Stomach (tissue), 19 donors: ENCODE measurements at places on chromosomes 16 and 17. TPM values are rescaled to one million over a fixed set of nuclear protein-coding genes. Genes with fewer than 3 reads are reported as not detected.

The GRAPL gene
- total RNA-seq, result not detected

The KRT39 gene
- not detected for total RNA-seq

The NFE2L1 gene
- total RNA-seq, result 160 TPM

The ITGB3 gene
- not detected for total RNA-seq

The NDRG4 gene
- 20.1 TPM for total RNA-seq

The MMD gene
- total RNA-seq, result 25.0 TPM

The TNFRSF17 gene
- total RNA-seq, result not detected

The CHRNB1 gene
- total RNA-seq, result 1.8 TPM

The CD19 gene
- total RNA-seq, result not detected

DNA sequence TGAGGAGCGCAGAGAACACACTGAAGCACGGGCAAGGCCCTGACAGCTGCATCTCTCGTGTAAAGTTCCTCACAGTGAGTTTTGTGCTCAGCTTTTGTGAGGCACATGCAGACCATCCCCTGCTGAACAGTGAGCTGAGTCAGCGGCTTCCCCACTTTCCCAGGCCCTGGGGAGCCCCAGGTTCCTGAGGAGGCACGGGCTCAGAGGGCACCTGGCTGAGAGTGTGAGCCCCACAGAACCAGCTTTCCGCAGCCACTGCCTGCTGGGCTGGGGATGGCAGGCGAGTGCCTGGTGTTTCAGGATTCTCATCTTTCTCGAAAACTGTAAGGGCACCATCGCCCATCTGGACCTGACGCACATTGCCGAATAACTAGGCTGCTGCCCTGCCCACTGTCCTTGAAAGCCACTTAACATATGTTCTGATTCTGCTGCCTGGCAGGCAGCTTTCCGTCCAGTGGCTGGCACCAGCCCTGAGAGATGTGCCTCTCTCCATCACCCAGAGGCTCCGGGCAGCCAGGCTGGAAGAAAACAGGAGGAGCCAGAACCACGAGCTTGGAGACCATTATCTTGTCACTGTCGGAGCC, 266.7 kb upstream of the FOXF1 start:
- H3K27ac ChIP-seq, result no peak overlapping the region
- no peak for DNase-seq
- no peaks in the 10 kb centered on the region for H3K36me3 ChIP-seq
- H3K27me3 ChIP-seq, result no peaks in the 10 kb centered on the region
- no peak overlapping the region for H3K4me3 ChIP-seq
- peaks cover 5% of the 10 kb centered on the region for H3K4me1 ChIP-seq

DNA sequence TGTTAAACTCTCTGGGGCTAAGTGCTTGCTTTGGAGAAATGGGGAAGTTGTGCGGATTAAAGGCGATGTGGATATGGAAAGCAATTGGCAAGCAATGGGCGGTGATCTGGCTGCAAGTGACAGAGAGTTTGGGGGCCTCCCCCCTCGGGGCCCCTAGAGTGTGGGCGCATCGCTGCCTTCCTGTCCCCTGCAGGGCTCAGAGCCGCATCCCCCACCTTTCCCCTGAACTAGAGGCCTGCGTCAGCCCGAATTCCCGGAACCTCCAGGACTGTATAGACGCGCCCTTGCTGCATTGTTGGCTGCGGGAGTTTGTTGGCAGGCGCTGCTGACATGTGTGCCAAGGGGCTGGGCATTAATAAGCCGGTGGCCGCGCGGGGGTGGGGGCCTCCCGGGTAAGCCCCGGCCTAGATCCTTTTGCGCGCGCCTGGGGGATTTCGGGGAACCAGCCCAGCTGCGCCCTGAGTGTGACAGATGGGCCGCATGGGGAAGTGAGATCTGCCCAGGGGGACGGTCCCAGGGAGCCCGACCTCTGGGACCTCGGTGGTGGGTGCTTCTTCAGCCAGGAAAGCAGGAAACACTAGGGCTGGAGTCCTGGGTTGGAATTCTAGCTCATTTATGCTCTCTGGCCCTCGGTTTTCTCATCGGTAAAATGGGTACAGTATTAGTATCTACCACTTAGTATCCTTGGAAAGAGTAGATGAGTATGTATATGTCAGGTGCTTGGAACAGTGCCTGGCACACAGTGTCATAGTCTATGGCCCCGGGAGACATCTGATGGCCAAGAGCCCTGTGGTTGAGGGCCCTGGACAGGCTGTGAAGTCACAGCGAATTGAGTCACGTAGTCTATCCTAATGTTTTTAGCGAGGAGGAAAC, 1.0 kb downstream of the EEF2K start:
- DNase-seq, result peak; percentile 92
- no peaks in the 10 kb centered on the region for H3K27me3 ChIP-seq
- H3K27ac ChIP-seq, result peak overlapping the region; percentile 87
- peaks cover 61% of the 10 kb centered on the region for H3K4me1 ChIP-seq
- peaks cover 5% of the 10 kb centered on the region for H3K36me3 ChIP-seq
- H3K4me3 ChIP-seq, result peak overlapping the region; percentile 84

DNA sequence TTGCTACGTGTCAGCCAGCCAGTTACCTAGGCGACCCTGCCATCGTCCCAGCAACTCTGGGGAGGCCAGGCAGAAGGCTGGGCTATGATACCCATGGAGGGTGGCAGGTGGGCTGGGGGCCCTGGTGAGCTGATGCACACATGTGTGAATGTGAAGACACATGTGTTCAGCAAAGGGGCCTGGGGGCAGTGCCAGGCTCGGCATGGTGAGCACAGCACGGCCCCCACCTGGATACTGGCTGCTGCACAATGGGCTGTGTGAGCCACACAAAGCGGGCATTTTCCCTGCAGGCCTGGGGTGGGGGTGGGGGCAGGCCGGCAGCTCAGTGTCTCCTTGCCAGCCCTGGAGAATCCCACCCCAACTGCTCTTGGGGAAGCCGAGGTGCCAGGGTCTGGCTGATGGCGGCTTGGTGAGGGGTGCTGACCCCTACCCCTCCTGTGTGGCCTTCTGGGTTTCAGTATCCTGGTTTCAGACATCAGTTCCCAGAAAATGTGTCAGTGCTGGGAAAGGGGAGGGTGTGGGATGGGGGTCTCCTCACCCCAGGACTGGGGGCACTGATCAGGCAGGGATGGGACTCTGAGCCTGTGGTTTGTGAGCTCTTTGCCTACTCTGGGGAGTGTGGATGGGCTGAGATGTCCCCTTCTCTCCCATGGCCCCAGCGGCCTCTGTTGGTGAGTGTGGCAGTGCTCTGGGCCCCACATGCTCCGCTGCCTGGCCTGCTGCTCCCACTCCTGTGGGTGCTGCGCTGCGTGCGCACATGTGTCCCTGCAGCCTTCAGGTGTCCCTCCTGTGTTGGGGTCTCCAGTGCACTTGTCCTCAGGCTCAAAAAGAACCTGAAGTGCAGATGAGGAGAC, 5.1 kb downstream of the LLGL1 start:
- peaks cover 13% of the 10 kb centered on the region for H3K4me1 ChIP-seq
- peaks cover 40% of the 10 kb centered on the region for H3K36me3 ChIP-seq
- H3K4me3 ChIP-seq, result no peak overlapping the region
- H3K27me3 ChIP-seq, result no peaks in the 10 kb centered on the region
- no peak overlapping the region for H3K27ac ChIP-seq

DNA sequence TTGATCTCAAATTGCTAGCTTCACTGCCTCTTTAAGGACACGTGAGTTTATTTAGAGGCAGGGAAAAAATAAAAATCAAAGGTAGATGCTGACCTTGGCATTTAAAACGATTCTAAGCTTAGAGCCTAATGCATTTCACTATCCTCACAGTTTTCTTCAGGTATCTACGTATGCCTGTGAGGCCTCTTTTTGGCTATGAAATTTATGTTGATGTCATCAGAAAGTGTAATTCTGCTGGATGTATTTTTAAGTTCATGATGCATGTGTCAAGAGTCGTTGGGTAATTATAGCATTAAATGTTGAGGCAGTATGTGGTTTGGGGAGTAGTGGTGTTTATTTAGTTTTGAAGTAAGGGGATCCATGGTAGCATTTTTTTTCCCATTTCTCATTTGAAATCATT, 4.2 kb upstream of the KRTAP3-2 start:
- H3K4me1 ChIP-seq, result no peaks in the 10 kb centered on the region
- H3K27me3 ChIP-seq, result no peaks in the 10 kb centered on the region
- DNase-seq, result no peak

- H3K36me3 ChIP-seq, result peaks cover 24% of the 10 kb centered on the region
- H3K27me3 ChIP-seq, result no peaks in the 10 kb centered on the region
- H3K4me3 ChIP-seq, result peak overlapping the region; percentile 78
- H3K27ac ChIP-seq, result peak overlapping the region; percentile 98
Observed at GRCh38 chr17:7887038-7887481, 1.5 kb upstream of the CHD3 start.

DNA sequence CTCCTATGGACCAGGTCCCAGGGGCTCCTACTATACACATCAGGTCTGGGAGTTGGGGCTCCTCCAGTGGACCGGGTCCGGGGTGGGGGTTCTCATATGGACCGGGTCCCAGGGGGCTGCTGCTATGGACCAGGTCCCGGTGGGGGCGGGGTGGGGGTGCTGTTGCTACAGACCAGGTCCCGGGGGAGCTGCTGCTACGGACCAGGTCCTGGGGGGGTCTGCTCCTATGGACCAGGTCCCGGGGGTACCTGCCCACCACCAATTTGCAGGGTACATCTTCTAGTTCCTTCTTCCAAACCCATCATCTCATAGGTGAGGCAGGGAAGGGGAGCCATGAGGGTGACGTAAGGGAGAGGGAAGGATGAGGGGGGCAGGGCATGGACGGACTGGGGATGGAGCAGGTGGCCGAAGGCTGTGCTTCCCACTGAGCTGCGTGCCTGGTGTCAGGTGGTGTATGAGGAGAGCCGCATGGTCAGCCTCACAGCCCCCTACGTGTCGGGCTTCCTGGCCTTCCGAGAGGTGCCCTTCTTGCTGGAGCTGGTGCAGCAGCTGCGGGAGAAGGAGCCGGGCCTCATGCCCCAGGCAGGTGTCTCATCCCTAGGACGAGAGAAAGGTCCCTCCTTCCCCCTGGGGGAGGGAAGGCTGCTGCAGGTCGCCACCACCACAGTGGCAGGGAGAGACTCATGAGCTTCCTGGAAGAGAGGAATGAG, 6.6 kb downstream of the ENDOV start:
- H3K4me1 ChIP-seq, result peaks cover 19% of the 10 kb centered on the region
- no peak overlapping the region for H3K27ac ChIP-seq
- no peak overlapping the region for H3K4me3 ChIP-seq
- peak; percentile 6 for DNase-seq
- H3K27me3 ChIP-seq, result no peaks in the 10 kb centered on the region
- H3K36me3 ChIP-seq, result no peaks in the 10 kb centered on the region

- DNase-seq, result no peak
- H3K27me3 ChIP-seq, result no peaks in the 10 kb centered on the region
- H3K36me3 ChIP-seq, result no peaks in the 10 kb centered on the region
- no peaks in the 10 kb centered on the region for H3K4me1 ChIP-seq
Observed at GRCh38 chr17:72011561-72011960, 109.3 kb upstream of the SOX9 start.

DNA sequence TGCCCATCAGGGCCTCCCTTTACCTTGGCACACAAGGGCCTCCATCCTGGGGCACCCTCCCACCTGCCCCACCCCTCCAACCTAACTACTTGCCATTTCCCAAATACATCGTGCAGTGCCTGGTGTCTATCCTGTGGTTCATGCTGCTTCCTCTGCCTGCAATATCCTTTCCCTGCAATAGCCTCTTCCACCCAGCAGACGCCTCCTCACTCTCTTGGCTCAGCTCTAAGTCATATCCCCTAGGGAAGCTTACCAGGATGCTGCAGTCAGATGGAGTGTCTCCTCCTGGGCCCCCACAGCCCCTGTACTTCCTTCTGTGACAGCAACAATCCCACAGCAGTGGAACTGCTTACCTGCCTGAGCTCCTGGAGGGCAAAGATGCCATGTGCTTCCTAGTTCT, 36.7 kb downstream of the CCDC182 start:
- H3K4me1 ChIP-seq, result peaks cover 11% of the 10 kb centered on the region
- DNase-seq, result no peak
- H3K27ac ChIP-seq, result no peak overlapping the region
- H3K36me3 ChIP-seq, result no peaks in the 10 kb centered on the region

- no peaks in the 10 kb centered on the region for H3K4me1 ChIP-seq
- no peaks in the 10 kb centered on the region for H3K36me3 ChIP-seq
- DNase-seq, result no peak
- no peak overlapping the region for H3K27ac ChIP-seq
- peaks cover 13% of the 10 kb centered on the region for H3K27me3 ChIP-seq
Observed at GRCh38 chr16:49469311-49469670, 95.7 kb downstream of the C16orf78 start.

DNA sequence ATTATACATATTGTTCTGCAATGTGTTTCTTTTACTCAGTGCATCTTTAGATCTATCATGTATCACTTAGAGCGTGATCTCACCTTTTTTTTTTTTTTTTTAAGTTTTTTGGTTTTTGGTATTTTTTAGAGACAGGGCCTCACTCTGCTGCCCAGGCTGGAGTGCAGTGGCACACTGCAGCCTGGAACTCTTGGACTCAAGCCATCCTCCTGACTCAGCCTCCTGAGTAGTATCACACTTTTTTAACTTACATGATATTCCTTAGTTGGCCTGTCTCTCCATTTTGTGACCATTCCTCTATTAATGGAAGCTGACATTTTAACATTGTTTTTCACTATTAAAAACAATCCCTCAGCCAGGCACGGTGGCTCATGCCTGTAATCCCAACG, 4.7 kb upstream of the MPO start:
- DNase-seq, result no peak
- no peaks in the 10 kb centered on the region for H3K4me1 ChIP-seq
- H3K27ac ChIP-seq, result no peak overlapping the region
- peaks cover 54% of the 10 kb centered on the region for H3K27me3 ChIP-seq
- no peak overlapping the region for H3K4me3 ChIP-seq

DNA sequence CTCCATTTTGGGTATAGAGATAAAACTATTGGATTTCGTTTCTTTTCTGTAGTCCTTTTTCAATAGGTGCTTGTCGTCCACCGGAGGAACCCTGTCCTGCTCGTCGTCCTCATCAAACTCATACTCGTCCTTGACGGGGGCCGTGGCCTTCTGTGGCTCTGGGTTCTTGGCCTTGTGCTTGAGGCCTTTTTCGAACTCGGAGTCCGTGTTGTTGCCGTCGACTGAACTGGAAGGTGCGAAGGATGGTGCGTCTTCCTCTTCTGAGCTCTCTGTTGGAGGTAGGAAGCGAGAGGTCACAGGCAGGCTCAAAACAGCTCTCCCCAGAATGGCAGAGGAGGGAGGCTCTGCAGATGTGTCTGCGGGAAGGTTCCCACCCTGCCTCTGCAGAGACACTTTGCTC, 67.9 kb downstream of the ZNF778 start:
- H3K4me1 ChIP-seq, result no peaks in the 10 kb centered on the region
- H3K27ac ChIP-seq, result no peak overlapping the region

DNA sequence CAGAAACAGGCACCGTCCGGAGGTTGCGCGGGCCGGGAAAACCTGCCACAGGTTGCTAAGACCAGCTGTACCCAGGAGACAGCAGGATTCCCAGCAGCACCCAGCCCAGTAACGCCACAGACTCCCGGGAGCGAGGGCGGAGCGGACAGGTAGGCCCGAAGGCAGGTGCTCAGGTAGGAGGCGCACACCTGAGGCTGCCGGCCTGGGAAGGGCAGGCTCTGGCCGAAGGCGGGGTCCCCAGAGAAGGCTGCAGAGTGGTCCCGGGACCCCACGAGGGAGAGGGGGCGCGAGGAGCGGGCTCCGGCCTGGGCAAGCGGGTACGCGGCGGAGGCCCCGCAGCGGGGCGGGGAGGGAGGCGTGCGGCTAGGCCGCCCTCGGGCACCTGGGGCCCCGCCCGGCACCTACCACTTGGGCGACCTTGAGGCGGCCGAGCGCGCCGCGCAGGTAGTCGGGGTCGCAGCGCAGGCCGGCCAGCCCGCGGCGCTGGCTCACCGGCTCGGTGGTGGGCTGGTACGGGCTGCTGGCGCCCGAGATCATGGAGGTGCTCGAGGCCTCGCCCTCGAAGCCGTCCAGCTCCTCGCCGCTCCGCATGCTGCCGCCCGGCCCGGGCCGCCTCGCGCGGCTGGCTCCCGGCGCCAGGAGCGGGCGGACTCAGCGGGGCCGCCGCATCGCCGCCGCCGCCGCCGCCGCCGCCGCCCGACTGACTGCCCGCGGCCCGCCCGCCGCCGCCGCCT, 441 bp downstream of the CMTM4 start:
- peak overlapping the region; percentile 79 for H3K4me3 ChIP-seq
- DNase-seq, result peak; percentile 73
- H3K27me3 ChIP-seq, result no peaks in the 10 kb centered on the region
- H3K27ac ChIP-seq, result peak overlapping the region; percentile 92
- peaks cover 17% of the 10 kb centered on the region for H3K4me1 ChIP-seq
- no peaks in the 10 kb centered on the region for H3K36me3 ChIP-seq
